ENCODE measurements at places on chromosomes 4 and X.

GRCh38 chr4:150001815-150002214 lies 76.4 kb upstream of the DCLK2 start:
- no peak for DNase-seq

GRCh38 chr4:110533940-110534339 lies 58.0 kb downstream of the ENPEP start:
- no peak for DNase-seq

- DNase-seq = no peak
These were observed 11.4 kb downstream of the BANK1 start for GRCh38 chr4:101801958-101802357.

- no peak for DNase-seq
These were observed 1.5 kb downstream of the GPR101 start for GRCh38 chrX:137032341-137032694.

GRCh38 chr4:101464596-101464995 lies 117.3 kb upstream of the PPP3CA start:
- no peak for DNase-seq

GRCh38 chr4:7807351-7807921 lies 132.2 kb downstream of the AFAP1 start:
- DNase-seq = no peak

DNA sequence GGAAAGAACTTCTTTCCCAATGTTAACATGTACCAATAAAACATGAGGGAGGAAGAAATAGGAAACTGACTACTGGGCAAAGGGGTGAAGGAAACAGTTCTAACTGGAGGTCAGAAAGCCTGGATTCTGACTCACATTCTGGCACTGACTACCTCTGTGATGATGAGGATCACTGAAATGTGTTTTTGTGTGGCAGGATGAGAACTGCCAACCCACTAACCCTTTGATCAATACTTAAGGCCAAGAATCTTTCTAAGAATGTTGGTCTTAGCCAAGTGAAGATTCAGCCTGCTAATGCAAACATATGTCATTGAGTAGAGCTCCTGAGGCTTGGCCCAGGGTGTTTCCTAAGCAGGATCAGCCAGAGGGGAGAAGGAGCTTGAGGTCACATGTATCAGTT lies 4.6 kb downstream of the ALAS2 start:
- no peak for DNase-seq
